ENCODE measurements at places on chromosomes 5 and 9. TPM values are rescaled to one million over a fixed set of nuclear protein-coding genes. Genes with fewer than 3 reads are reported as not detected.

DNA sequence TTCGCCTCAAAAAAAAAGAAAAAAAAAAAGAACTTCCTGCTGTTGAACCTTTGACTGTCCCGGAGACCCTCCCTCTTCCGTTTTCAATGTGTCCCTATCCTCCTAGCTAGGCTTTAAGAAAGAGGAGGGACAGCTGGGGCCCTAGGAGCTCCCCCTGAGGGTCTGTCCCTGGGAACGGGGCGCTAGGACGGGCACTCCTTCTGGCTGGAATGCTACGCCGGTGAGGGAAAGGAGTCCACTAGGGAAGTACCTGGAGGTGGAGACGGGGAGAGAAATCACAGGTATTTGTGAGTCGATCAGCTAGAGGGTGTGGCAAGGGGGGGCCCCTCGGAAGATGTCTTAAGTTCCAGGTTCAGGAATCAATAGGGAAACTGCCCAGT is 4.6 kb downstream of the SIT1 start:
- DNase-seq: no peak

DNA sequence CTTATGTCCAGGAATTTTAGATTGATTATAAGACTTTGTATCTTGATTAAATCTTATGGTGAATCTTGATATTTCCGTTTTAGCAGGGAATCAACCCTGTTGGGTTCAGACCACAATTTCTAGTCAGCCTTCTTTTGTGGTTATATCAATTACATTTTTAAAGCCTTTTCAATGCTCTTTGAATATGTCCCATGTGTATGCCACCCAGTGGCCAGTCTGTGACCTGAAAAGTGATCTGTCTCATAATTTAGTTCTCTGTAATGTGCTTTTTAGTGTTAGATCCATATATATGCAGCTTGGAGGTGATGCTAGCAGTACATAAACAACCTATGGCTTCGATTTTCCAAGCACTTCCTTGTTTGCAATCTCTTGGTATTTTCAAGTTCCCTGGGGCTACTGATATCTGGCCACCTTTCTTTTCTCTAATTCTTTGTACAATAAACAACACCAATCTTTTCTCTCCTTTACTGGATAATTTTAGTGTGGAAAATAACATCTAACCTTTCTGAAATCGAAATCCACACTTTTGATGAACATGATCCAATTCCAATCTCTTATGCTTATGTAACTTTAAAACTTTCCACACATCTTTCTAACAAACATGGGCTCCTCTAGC is 28.8 kb downstream of the PDE8B start:
- DNase-seq: no peak

GRCh38 chr5:140674211-140674610 is 835 bp upstream of the DND1 start:
- no peak for DNase-seq

GRCh38 chr9:86246752-86247161 is 12.7 kb downstream of the C9orf153 start:
- no peak for DNase-seq

GRCh38 chr9:127330501-127330900 is 65.9 kb downstream of the GARNL3 start:
- DNase-seq: no peak

- no peak for DNase-seq
These were observed 5.1 kb downstream of the RGS14 start for GRCh38 chr5:177362610-177363507.

- DNase-seq: peak; percentile 79
These were observed 4.3 kb downstream of the GFM2 start for GRCh38 chr5:74762599-74762998.

- DNase-seq: no peak
These were observed 515.9 kb upstream of the CYLC2 start for GRCh38 chr9:102479191-102479590.

GRCh38 chr9:4519604-4520003 is 29.3 kb downstream of the SLC1A1 start:
- DNase-seq: no peak

GRCh38 chr5:94793816-94794198 is 175.3 kb downstream of the SLF1 start:
- no peak for DNase-seq

Gene EIF4E1B
- total RNA-seq: not detected

Gene PCDHB15
- 3.0 TPM for total RNA-seq

Gene SPINK1
- total RNA-seq: not detected

Gene PCDHGB2
- total RNA-seq: 1.2 TPM

Gene HTR1A
- not detected for total RNA-seq

Gene TAF11L5
- total RNA-seq: not detected

Gene FCN2
- not detected for total RNA-seq

Gene DMRT3
- total RNA-seq: 0.34 TPM

Gene RETREG1
- total RNA-seq: 17.0 TPM
